ENCODE measurements at places on chromosomes 16 and 17.

DNA sequence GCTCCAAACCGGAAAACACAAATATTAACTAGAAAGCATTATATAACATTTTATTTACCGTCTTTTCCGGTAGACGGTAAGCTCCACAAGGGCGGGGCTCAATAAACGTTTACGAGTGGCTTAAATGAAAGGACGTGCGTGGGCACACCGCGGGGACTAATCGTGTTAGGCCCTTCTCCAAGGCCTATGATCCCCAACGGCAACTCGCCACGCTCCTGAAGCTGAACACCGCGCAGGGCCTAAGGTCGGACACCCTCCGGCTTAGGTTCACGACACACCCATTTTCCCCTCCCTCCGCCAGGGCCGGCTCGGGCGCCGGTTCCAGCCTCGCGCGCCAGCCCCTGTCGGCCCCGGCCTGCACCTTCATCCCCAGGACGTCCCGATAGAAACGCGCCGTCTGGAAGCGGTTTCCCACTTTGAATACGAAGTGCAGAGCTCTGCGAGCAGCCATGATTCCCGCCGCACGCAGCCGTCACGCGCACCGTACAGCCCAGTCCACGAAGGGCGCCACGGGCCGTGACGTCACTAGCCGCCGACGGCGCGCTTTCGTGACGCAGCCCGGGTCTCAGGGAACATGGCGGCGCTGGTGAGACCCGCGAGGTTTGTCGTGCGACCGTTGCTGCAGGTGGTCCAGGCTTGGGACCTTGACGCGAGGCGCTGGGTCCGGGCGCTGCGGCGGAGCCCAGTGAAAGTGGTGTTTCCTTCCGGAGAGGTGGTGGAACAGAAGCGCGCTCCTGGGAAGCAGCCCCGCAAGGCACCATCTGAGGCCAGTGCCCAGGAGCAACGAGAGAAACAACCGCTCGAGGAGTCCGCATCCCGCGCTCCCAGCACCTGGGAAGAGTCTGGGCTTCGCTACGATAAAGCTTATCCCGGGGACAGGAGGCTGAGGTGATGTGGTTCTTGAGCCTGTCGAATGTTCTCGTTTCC, at the start of the genes GLOD4 and MRM3:
TSS of gene GLOD4 (minus strand) at position 476 of the 927 bp plus-strand sequence. CDS start at position 451, 25 bp downstream.
TSS of gene MRM3 (plus strand) at position 549 of the 927 bp plus-strand sequence. CDS start at position 575, 26 bp downstream.
- peak; percentile 73 for DNase-seq

GRCh38 chr16:23678430-23679273, at the start of gene PLK1:
Gene PLK1, plus strand, starts transcription at chr16:23678889. Its CDS starts 44 bp downstream, at chr16:23678933.
- DNase-seq: peak; percentile 81

GRCh38 chr17:66655861-66656260, 179.1 kb upstream of the CACNG5 start:
- no peak for DNase-seq

DNA sequence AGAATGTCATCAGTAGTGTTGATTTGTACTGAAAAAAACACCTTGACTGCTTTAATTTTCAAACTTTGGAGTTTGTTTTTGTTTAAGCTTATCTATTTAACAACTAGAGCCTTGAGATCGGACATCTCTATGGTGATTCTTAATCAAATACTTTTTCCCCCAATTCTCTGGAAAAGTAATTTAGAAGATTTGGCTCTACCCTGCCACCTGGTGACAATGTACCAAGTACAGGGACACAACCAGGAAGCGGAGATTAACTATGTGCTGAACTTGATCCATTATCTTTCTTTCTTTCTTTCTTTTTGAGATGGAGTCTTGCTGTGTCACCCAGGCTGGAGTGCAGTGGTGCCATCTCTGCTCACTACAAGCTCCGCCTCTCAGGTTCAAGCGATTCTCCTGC, 30.8 kb downstream of the USP43 start:
- DNase-seq: no peak

DNA sequence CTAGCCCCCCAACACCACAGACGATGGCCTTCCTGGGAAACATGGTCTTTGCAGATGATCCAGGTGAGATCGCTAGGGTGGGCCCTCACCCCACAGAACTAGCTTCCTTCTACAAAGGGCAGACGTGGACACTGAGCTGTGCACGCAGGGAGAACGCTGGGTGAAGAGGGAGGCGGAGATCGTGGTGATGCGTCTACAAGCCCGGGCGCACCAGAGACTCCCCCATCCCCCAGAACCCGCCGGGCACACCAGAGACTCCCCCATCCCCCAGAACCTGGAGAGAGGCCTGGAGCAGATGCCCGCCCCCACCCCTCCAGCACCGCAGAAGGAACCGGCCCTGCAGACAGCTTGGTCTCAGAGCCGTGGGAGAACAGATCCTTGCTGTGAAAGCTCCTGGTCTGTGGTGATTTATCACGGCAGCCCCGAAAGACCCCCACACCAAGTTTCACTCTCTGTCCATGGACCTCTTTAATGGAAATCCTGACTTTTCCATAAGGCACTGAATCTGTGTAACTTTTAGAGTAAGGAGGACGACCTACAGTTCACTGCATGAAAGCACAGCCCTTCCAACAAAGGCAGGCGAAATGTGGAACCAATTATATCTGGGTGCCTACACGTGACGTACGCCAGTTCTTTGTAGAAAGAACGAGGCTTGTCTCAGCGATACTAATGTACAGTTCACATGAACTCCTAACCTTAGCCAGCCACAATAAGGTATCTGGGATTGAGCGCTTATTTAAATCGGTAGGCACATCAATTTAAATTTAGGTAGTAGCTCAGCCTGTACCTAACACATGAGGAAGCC, 88.5 kb downstream of the ANKRD11 start:
- DNase-seq: no peak

Data from NCI-H1092 treated with DMSO at 0.1 percent for 48 hours (cell line).